GM12892 (cell line): ENCODE measurements at places on chromosomes 16 and 17.
A peak's percentile ranks its signal among the peaks of the same experiment; 100 is the strongest.

GRCh38 chr17:6797718-6798351, 21.8 kb downstream of the FBXO39 start:
- DNase-seq, result no peak

- DNase-seq, result no peak
Measured at GRCh38 chr17:77958716-77959125, 218 bp downstream of the TNRC6C start.

- no peak for DNase-seq
Measured at GRCh38 chr17:75507733-75508719, 7.3 kb downstream of the CASKIN2 start.

- no peak for DNase-seq
Measured at GRCh38 chr17:82921426-82921825, 81.6 kb upstream of the ZNF750 start.

DNA sequence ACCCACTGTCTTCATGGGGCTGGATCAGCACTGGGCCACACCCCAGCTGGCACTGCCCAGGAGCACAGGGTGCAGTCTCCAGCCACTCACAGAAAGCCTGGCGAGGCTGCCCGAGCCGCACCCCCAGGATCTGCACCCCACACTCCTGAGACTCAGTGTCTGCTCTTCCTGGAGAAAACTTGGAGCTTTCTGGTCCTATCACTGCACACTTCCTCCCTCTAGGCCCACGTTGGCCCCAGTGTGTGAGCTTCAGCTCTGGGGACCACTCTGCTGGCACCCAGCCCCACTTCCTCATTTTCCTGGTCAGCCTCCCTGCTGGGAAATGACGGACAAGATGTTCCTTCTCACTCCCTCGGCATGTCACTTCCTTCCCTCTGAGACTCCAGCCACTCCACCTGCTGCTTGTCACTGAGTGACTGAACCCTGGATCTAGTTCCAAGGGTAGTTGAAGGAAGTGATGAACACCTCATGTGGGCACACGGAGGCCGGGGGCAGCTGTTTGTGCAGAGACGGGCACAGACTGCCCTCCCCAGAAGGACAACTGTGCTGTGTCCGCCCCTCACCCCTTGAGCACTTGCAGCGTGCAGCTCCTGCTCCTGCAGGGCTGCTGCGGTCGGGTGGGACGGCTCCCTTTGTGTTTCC, 29.0 kb downstream of the ZC3H18 start:
- DNase-seq, result no peak

DNA sequence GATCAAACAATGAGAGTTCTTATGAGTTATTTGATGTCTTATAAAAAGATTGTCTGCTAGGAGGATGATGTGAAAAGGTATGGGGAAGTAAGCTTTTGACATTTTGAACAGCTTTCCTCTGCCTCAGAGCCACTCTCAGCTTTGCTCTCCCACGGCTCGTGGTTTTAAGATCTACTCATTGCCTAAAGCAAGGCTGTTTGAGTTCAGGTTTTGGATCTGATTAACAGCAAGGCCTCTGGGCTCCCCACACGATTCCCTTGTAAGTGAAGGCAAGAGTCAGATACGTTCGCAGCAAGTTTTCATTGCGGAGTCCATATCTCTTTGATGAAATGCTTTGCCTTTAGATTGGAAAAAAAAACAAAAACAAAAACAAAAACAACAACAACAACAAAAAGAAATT, 515.0 kb upstream of the SALL1 start:
- DNase-seq, result no peak

GRCh38 chr17:42286411-42287221, 1.7 kb upstream of the STAT5A start:
- no peak for DNase-seq

- no peak for DNase-seq
Measured at GRCh38 chr16:17470908-17471718, at the start of gene XYLT1. XYLT1 (minus strand) TSS chr16:17470960; CDS start chr16:17470796, 164 bp downstream.

DNA sequence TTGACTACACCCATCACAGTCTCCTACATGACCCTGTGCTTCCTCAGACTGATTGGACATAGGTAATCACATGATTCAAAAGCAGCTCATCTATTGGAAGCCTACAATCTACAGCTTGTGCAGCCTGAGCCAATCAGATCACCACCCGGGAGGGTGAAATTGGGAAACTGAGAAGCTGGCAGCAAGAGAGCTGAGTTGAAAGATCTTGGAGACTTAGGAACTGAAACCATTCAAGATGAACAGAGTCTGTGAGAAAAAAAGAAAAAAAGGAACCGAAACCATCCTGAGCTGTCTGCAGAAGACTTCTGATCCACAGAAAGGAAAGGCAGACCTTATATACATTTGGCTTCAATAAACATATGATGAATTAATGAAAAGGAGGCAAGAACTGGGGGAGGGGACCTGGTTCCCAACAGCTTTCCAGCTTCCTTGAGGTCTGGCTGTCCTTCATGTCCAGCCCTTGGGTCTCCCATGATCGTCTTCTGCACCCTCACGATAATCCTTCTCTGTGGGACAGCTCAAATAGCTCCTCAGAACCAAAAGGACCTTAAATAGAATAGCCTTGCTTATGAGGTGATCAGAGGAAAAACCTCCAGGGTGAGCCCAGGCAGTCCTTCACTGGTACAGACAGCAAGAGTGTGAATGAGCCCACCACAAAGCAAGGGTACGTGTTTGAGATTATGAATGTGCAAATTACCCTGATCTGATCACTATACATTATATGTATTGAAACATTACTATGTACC, 32.6 kb downstream of the PLXDC1 start:
- DNase-seq, result peak; percentile 45

DNA sequence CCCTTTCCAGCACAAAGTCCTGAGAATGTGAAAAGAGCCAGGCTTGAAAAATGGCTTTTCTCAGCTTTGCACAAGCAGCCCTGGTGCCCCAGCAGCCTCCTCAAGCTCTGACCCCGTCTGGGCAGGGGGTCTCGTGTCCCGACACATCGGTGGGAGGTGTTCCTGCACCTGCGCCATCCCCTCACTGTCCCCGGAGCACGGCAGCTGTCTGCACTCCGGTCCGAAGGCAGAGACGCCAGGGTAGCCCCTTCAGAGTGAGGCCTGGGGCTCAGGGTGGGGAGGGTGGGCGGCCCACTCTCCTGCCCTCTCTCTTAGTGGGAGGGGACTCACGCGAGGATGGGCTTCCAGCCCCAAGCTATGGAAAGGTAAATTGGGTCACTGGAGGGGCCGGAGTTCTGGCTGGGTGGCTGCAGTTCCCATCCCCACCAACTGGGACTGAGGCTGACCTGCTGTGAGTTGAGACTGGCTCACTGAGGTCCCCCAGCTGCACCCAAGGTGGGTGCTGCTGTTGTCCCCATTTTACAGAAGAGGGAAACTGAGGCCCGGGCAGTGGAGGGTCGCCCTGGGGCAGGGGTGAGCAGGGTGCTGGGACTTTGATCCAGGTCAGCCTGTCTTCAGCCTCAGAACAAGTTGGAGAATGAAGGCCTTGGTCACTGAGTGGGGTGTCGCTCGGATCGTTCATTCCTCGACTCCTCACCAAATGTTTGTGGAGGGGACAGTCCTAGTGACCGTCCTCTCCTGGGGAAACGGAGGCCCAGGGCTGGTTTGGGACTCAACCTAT, 2.3 kb upstream of the BAIAP3 start:
- no peak for DNase-seq

DNA sequence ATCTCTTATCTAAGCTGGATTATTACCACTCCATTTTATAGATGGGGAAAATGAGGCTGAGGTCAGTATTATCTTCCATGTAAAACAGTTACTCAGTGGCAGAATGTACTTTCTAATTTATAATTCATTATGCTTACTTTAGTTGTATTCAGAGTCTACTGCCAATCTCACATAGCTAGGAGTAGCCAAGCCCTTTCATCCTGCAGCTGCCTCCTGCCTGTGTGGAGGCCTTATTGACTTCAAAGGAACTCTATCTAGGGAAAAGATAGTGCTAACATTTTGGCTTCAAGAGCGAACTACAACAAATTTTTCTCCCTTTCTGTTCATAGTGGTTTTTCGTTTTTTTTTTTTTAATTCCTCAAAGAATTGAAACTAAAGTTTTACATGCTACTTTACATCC, 12.9 kb downstream of the RPGRIP1L start:
- no peak for DNase-seq

DNA sequence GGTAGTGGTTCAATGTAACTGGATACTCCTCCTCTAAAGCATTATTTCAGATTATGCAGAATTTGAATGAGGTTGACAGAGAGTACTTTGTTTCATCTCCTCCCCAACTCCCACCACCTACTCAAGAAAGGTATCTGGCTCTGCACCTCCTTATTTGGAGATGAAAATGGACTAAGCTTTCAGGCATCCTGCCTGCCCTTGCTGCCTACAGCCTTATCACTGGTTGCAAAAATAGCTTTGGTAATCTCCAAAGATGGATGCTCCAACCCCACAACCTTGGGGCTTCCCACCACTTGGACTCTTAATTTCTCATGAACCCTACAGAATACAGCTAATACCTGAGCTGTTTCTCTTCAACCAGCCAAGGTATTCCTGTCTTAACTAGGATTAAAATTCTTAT, 45.3 kb upstream of the CORO6 start:
- DNase-seq, result no peak

DNA sequence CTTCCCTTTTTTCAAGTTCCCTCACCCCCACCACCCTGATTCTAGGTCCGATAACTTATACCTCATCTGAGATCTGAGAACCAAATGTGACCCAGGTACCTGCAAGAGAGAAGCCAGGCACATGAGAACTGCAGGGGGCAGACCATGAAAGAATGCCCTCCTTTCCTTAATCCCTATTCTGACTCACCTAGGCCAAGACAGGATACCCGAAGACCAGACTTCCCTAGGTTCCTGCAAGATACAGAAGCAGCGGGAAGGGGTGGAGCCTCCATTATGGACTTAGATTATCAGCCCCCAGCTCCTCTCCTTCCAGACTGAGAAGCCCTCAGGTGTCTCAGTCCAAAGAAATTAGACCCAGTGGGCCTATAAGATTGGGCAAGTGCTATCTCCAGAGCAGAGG, 2.1 kb downstream of the KCNAB3 start:
- DNase-seq, result no peak

DNA sequence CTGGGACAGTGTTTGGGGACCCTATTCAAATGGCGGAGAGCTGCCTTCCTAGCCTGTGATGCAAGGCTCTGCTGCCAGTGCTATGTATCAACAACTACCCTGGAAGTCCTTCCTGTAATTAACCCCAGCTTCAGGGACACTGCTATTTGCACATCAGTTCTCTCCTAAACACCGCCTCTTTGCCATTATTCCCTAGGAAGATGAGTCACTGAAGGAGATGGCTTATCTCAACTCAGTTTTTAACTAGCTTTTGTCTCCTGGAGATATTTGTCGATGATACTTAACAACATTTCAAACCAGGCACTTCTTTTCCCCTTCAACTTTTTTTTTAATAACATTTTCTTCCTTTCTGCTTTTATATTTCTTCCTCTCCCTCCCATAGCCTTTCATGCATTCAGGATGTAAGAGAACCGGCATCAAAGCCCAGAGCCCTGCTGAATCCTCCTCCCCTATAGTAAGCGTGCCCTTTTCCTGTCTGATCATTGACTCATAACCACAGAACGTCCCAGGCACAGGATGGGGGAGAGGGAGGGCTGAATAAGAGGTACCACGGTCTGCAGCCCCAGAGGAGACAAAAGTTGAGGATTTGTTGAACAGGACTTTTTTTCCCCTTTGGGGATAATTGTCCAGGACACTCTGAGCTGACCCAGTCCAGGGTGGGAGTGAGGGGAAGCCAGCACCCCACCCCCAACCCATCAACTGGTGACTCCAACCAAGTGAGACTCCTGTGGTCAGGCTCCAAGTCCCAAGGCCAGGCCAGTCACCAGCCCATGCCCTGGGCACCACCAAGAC, 387.8 kb upstream of the SALL1 start:
- DNase-seq, result no peak

GRCh38 chr17:56835264-56835585, 1.3 kb downstream of the DGKE start:
- no peak for DNase-seq

- DNase-seq, result no peak
Measured at GRCh38 chr16:65384441-65384840, 262.6 kb upstream of the CDH11 start.

- DNase-seq, result no peak
Measured at GRCh38 chr17:77118251-77118928, 22.4 kb upstream of the SEC14L1 start.

DNA sequence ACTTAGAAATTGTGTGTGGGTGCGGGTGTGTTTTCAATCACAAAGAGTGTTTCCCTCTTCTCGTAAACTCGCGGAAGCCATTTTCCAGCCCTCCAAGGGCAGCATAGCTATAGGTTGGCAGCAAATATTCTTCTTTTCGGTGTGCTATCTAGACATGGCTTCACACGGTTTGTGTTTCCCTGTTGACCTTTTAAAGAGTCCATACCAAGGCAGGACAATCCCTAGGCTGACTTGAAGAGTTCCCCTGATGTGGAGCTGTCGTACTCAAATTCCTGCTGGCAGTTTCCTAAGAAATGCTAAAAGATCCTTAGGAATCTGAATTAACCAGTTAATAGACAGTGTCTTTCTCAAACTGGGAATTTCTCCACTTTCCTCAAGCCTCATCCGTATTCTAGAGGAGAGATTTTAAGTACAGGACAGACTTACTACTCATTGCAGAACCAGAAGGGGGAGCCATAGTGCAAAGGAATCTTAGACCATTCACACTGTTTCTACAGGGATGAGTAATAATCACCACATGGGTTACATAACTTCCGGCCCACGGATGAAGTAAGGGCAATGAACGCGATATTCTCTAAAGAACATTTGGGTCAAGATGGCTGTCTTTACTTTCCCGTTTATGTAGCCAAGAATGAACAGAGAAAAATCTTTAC, 288.6 kb upstream of the ELAC2 start:
- DNase-seq, result no peak

- DNase-seq, result no peak
Measured at GRCh38 chr16:85753976-85754375, 3.1 kb upstream of the C16orf74 start.

DNA sequence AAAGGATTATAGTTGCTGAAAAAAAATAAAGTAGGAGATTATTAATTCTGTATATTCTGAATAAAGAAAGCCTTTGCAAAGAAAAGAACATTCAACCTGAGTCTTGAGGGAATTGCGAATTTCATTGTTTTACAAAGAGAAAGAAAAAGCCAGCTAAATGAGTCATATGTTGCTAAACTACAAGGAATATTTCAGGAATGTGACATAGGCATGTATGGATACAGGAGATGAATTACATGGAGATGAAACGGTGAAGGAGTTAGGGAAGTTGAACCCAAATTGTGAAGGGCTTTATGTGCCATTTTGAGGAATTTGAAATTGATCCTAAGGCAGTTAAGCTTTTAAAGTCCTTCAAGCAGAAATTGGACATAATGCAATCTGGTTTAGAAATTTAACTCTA, 177.3 kb upstream of the RBL2 start:
- no peak for DNase-seq

- no peak for DNase-seq
Measured at GRCh38 chr16:27463741-27464591, 62.0 kb downstream of the IL21R start.

DNA sequence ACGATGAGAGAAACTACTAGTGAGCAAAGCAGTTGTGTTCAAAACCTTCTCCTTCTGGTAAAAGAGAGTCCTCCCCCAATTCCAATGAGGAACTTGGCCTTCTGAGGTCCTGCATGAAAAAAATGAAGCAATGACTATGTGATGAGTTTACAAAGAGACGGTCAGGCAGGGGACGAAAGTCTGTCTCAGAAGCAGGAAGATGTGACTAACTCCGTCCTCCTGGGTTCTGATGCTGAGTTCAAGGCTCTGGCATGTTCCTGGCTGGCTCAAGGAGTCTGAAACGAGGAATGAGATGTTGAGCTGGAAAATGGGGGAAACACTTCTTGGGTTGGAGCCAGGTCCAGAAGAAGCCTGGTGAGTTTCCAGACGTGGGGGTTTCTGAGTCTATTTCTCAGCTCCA, 129.6 kb downstream of the CPPED1 start:
- no peak for DNase-seq
